Natural killer cell (primary cell): ENCODE measurements at places on chromosomes 6 and 20.
A peak's percentile ranks its signal among the peaks of the same experiment; 100 is the strongest.

DNA sequence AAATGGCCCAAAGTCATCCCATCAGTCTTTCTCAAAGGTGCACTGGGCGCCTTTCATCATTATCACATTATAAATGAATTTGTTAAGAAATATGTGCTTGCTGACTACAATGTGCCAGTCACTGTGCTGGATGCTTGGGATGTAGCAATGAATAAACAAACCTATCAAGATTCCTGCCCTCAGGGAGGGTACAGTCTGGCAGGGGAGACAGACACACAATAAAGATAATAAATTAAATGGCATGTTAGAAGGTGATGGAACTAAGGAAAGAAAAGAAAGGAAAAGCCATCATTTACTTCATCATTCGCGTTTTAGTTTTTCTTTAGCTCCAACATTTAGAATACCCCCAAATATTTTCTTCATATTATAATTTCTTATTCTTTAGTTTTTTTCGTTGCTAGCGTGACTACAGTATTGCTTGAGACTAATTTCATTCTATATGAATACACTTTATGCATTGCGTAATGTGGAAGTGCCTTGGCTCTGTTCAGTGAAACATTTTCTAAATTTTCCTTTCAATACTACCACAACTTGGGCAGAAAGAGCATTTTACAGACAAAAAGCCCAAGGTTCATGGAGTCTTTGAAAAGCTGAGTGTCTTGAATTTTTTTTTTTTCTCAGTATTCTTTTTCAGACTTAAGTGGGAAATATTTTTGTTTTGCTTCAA lies 48.7 kb upstream of the CITED2 start:
- no peak overlapping the region for H3K27ac ChIP-seq
- no peak overlapping the region for H3K4me3 ChIP-seq
- no peak for DNase-seq
- H3K36me3 ChIP-seq: no peaks in the 10 kb centered on the region
- no peaks in the 10 kb centered on the region for H3K27me3 ChIP-seq

- H3K27ac ChIP-seq: no peak overlapping the region
- no peak for DNase-seq
- no peaks in the 10 kb centered on the region for H3K27me3 ChIP-seq
- no peaks in the 10 kb centered on the region for H3K36me3 ChIP-seq
Measured at GRCh38 chr20:57735831-57736737, 26.3 kb upstream of the PMEPA1 start.

- H3K27me3 ChIP-seq: peaks cover 8% of the 10 kb centered on the region
- no peak overlapping the region for H3K27ac ChIP-seq
- DNase-seq: no peak
- no peaks in the 10 kb centered on the region for H3K36me3 ChIP-seq
- no peak overlapping the region for H3K4me3 ChIP-seq
Measured at GRCh38 chr6:138689849-138690248, 83.7 kb upstream of the CCDC28A start.

DNA sequence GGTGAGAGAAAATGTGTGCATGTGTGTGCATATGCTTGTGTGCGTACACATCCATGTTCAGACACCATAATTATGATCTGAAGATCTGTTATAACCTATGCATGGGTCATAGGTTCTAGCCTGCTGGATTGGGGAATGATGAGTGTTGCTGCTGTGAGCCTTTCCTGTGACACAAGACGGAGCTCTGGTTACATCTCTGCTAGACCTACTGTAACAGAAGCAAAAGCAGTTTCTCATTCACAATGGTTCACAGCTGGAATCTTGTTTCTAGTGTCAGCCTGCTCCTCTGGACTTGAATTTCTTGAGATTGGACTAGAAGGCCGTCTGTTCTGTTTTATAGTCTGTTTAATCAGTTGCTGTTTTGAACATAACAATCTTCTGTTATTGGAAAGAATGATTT lies 40.1 kb downstream of the DEFB114 start:
- no peak overlapping the region for H3K4me3 ChIP-seq
- H3K27me3 ChIP-seq: no peaks in the 10 kb centered on the region
- no peak for DNase-seq
- no peaks in the 10 kb centered on the region for H3K36me3 ChIP-seq
- no peaks in the 10 kb centered on the region for H3K4me1 ChIP-seq

GRCh38 chr20:37276494-37277252 lies 12.8 kb upstream of the MANBAL start:
- H3K27ac ChIP-seq: peak overlapping the region; percentile 45
- no peaks in the 10 kb centered on the region for H3K36me3 ChIP-seq
- H3K4me1 ChIP-seq: peaks cover 28% of the 10 kb centered on the region
- H3K27me3 ChIP-seq: no peaks in the 10 kb centered on the region

DNA sequence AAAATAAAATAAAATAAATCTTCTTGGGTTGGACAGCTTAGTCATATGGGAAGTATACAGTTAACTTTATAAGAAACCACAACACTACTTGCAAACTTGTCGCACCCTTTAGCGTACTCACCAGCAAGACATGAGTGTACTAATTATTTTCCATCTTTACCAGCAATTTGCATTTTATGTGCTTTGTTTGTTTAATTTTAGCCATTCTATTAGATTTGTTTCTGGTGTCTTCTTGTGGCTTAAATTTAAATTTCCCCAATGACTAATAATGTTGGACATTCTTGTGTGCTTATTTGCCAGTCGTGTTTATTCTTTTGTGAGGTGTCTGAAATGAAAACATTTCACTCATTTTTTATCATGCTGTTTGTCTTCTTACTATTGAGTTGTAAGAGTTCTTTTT lies 1172.2 kb upstream of the CITED2 start:
- H3K27ac ChIP-seq: no peak overlapping the region
- no peak for DNase-seq
- H3K36me3 ChIP-seq: no peaks in the 10 kb centered on the region

DNA sequence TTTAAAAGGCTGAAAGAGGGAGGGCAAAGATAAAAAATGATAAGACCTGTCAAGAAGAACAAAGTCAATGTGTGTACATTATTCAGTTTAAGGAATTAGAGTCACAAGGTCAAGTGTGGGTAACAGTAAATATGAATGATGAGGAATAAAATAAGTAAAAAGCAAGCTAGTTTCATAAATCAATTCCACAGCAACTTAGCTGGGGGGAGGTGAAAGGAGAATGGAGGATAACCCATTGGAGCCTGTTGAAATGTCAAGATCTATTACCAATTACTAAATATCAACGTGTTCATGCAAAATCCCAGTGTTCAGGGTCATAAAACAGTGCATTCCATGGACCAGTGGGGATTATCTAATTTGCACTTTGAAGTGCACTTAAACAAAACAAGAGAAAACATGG lies 242.9 kb downstream of the TBX18 start:
- H3K27ac ChIP-seq: no peak overlapping the region
- no peak for DNase-seq
- H3K27me3 ChIP-seq: no peaks in the 10 kb centered on the region
- no peaks in the 10 kb centered on the region for H3K4me1 ChIP-seq

- peaks cover 9% of the 10 kb centered on the region for H3K4me1 ChIP-seq
- H3K4me3 ChIP-seq: no peak overlapping the region
- H3K27me3 ChIP-seq: peaks cover 11% of the 10 kb centered on the region
- no peaks in the 10 kb centered on the region for H3K36me3 ChIP-seq
- H3K27ac ChIP-seq: no peak overlapping the region
Measured at GRCh38 chr6:32108094-32108627, 977 bp downstream of the TNXB start.

GRCh38 chr6:33757906-33758305 lies 11.2 kb upstream of the IP6K3 start:
- H3K4me1 ChIP-seq: no peaks in the 10 kb centered on the region
- DNase-seq: no peak
- no peak overlapping the region for H3K4me3 ChIP-seq
- no peaks in the 10 kb centered on the region for H3K27me3 ChIP-seq
- H3K36me3 ChIP-seq: no peaks in the 10 kb centered on the region

- DNase-seq: no peak
- no peak overlapping the region for H3K27ac ChIP-seq
- no peaks in the 10 kb centered on the region for H3K36me3 ChIP-seq
- H3K4me3 ChIP-seq: no peak overlapping the region
- no peaks in the 10 kb centered on the region for H3K4me1 ChIP-seq
Measured at GRCh38 chr20:15555913-15556312, 1017.3 kb downstream of the KIF16B start.

GRCh38 chr6:150144294-150144868 lies 1.5 kb downstream of the PPP1R14C start:
- H3K4me1 ChIP-seq: peaks cover 22% of the 10 kb centered on the region
- DNase-seq: no peak
- H3K27me3 ChIP-seq: peaks cover 36% of the 10 kb centered on the region
- H3K27ac ChIP-seq: no peak overlapping the region
- H3K4me3 ChIP-seq: no peak overlapping the region

DNA sequence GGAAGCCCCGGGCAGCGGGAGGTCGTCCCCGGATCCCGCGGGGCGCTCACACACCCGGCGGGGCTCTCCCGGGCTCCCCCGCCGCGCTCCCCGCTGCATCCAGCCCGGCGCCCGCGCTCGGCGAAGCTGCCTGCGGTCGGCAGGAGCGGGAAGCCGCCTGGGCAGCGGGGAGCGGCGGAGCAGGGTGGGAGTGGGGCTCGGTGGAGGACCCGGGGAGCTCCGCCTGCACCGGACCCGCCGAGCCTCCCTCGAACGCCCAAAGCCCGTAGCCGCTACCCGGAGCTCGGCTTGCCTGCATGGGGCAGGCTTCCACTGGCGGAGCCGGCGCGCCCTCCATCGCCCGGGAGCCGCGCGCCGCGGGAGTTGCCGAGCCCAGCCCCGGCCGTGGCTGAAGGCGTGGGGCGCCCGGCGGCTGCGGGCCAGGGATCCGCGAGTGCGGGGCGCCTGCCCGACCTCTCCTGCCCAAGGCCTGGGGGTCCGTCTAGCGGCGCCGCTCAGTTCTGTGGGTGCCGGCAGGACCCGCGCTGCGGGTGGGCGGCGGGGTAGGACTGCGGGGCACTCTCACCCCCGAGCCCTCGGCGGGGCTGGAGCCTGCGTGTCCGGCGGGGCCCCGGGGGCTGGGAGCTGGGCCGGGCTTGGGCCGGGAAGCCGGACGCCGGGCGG lies 671 bp downstream of the CDH4 start:
- H3K36me3 ChIP-seq: no peaks in the 10 kb centered on the region
- H3K4me3 ChIP-seq: no peak overlapping the region
- no peaks in the 10 kb centered on the region for H3K4me1 ChIP-seq

- no peaks in the 10 kb centered on the region for H3K27me3 ChIP-seq
- H3K27ac ChIP-seq: no peak overlapping the region
Measured at GRCh38 chr20:63222541-63222940, 6.6 kb upstream of the YTHDF1 start.

GRCh38 chr6:148365041-148365440 lies 22.4 kb downstream of the SASH1 start:
- no peaks in the 10 kb centered on the region for H3K4me1 ChIP-seq
- peaks cover 3% of the 10 kb centered on the region for H3K27me3 ChIP-seq
- H3K4me3 ChIP-seq: no peak overlapping the region
- no peak for DNase-seq

DNA sequence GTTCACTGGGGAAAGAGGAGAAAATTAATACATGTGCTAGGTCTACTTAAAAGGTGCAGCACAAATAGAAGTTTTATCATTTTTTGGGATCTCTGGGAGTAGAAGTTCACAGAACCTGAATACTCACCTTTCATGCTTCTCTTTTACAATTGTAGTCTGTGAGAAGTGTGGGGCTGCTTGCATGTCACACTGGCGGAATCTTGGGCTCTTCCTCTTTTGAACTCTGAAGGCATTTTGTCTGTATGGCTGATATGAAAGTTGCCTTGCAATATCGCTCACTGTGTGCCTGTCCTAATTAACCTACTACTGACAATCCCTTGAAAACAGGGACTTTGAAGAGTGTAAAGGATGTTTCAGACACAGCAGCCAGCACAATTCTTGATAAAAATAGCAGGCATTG lies 65.9 kb upstream of the CLDN20 start:
- no peaks in the 10 kb centered on the region for H3K4me1 ChIP-seq
- DNase-seq: no peak
- no peaks in the 10 kb centered on the region for H3K36me3 ChIP-seq
- H3K27ac ChIP-seq: no peak overlapping the region
- no peak overlapping the region for H3K4me3 ChIP-seq

- H3K27ac ChIP-seq: no peak overlapping the region
- H3K4me1 ChIP-seq: no peaks in the 10 kb centered on the region
- H3K27me3 ChIP-seq: no peaks in the 10 kb centered on the region
- no peak overlapping the region for H3K4me3 ChIP-seq
Measured at GRCh38 chr6:127587875-127588274, 10.9 kb downstream of the C6orf58 start.

DNA sequence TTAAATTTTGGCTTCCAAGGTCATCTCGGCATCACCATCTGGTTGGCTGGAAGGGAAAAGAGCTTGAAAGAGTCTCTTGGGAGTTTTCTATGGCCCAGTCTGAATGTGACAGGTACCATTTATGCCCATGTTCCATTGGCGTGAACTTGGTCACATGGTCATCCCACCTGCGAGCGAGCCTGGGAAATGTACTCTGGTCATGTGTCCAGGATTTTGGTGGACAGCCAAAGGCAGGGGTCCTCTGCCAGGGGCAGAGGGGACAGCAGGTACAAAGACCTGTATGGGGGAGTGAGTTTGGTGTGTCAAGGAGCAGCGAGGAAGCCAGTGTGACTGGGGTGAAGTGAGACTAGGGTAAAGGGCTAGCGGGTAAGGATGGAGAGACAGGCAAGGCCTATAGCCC lies 112.6 kb downstream of the CDC5L start:
- H3K27ac ChIP-seq: no peak overlapping the region
- H3K27me3 ChIP-seq: no peaks in the 10 kb centered on the region
- H3K4me3 ChIP-seq: no peak overlapping the region

GRCh38 chr6:254016-254415 lies 38.3 kb upstream of the DUSP22 start:
- no peak overlapping the region for H3K4me3 ChIP-seq
- no peak for DNase-seq
- peaks cover 9% of the 10 kb centered on the region for H3K4me1 ChIP-seq
- H3K27me3 ChIP-seq: no peaks in the 10 kb centered on the region
- H3K27ac ChIP-seq: no peak overlapping the region
- no peaks in the 10 kb centered on the region for H3K36me3 ChIP-seq
